Germinal center (tissue), 1 donor: ENCODE measurements at places on chromosomes 5 and 9.

DNA sequence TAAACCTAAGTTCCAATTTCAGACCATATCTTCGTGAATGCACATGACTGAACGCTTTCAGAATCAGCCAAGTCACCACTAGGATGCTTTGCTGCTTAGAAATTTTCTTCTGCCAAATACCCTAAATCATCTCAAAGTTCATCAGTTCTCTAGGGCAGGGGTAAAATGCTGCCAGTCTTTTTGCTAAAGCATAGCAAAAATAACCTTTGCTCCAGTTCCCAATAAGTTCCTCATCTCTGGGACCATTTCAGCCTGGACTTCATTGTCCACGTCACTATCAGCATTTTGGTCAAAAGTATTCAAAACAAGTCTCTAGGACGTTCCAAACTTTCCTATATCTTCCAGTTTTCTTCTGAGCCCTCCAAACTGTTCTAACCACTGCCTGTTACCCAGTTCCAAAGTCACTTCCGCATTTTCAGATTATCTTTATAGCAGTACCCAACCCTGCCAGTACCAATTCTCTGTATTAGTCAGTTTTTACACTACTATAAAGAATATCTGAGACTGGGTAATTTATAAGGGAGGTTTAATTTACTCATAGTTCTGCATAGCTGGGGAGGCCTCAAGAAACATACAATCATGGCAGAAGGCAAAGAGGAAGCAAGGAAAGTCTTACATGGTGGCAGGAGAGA is 74.8 kb downstream of the NR3C1 start:
- no peak for DNase-seq

GRCh38 chr9:23830929-23831730 is 5.1 kb upstream of the ELAVL2 start:
- DNase-seq: no peak

DNA sequence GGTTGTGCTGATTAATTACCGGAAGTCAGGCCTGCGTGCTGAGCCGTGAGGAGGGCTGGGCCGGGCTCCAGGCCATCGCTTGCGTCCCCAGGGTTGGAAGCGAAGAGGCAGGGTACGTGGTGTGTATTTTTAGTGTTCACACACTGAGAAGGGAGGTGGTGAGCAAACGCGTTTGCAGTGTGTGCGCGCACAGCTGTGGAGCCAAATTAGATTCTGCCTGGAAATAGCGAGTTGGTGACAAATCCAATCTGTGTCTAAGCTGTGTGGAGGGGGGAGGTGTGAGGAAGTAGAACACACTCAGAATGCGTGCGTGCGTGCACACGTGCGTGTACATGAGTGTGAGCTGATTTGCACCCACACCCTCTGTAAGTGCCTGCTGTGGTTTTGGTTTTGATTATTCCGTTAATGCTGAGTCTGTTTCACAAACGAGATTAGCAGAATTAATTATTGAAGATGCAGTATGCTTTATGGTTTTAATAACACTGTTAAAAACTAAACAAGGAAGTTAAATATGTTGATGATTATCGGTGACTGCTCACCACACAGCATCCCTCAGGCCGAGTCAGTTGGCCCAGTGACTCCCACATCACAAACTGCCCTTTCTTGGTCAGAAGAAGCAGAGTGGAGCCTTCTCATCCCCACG is 111.8 kb upstream of the FCN2 start:
- no peak for DNase-seq

DNA sequence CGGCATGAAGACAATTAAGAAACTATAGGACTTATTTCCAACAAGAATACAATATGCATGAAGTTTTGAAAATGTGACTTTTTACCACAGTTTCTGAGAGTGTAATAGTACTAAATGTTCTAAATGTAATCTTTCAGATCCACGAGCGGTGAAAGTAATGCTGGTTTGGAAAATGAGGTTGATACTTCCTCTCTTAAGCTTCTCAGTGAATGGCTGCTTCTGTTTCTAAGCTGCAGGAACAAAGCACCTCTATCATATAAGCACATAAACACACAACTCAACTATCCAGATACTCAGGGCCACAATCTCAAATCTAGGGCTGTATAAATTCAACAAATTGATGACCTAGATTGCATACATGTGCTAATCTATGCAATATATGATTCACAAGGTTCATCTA is 78.3 kb downstream of the LIFR start:
- no peak for DNase-seq

DNA sequence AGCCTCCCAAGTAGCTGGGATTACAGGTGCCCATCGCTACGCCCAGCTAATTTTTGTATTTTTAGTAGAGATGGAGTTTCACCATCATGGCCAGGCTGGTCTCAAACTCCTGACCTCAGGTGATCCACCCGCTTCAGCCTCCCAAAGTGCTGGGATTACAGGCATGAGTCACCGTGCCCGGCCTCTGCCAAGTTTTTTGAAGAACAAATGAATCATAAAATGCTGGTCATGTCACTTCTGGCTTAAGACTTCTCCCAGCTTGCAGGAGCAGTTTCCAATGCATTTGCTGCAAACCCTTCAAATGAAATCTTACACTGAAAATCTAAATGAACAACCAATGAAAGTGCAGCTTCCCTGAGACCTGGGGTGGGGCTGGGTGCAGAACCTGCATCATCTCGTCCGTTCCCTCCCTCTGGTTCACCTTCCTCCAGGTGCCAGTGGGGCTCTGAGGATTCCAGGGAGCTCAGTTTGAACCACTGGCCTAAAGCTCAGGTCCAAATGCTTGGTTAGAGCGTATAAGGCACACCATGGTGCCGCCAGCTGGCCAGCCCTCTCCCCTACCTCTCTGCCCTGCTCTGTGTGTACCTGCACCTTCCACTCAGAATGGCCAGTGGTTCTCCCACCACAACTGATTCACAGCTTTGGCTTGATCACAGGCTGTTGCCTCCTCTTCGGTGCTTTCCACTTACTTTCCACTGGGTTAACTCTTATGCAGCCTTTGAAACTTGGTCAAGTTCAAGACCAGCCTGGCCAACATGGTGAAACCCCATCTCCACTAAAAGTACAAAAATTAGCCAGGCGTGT is 39.8 kb upstream of the FUBP3 start:
- no peak for DNase-seq

- no peak for DNase-seq
Measured at GRCh38 chr5:67243349-67243748, 46.8 kb upstream of the CD180 start.

GRCh38 chr9:35044071-35044470 is 28.4 kb downstream of the VCP start:
- DNase-seq: no peak

DNA sequence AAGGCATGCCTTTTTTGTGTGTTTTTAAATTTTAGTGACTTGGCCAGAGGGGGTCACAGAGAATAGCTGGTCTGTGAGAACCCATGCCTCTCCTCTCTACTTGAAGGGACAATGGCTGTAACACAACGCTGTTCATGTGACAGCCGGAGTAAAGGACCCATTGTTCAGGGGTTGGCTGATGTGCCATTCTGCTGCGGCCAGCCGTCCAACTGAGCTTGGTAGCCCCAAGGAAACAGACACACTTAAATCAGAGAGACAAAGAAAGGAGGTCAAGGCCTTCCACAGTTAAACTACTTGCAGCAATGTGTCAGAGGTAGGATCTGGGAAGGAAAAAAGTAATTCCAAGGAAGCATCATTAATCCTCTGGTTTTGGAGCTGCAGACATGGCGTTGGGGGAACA is 8.1 kb downstream of the MEGF10 start:
- DNase-seq: no peak

GRCh38 chr5:55903121-55903701 is 52.1 kb downstream of the IL31RA start:
- DNase-seq: no peak

- DNase-seq: no peak
Measured at GRCh38 chr9:13942201-13942600, 371.7 kb downstream of the NFIB start.

- DNase-seq: no peak
Measured at GRCh38 chr5:73947906-73948640, 322.1 kb downstream of the ARHGEF28 start.

DNA sequence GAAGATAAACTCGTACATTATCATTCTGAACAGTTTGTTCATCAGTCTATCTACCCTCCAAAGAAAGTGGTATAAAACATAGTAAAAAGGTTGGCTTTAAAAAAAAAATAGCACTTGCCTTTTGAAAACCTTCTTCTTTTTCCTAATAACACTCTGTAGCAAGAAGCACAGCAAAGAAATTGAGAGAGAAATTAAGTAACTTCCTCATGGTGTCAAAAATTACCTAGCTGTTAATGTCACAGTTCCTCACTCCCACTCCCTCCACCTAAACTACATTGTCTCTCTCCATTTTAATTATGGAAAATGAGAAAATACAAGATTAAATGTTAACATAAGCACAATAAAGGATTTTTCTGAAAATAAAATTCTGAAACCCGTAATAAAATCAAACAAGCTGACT is 72.2 kb downstream of the CERT1 start:
- DNase-seq: no peak

- no peak for DNase-seq
Measured at GRCh38 chr5:57839025-57839424, 356.4 kb upstream of the ACTBL2 start.

DNA sequence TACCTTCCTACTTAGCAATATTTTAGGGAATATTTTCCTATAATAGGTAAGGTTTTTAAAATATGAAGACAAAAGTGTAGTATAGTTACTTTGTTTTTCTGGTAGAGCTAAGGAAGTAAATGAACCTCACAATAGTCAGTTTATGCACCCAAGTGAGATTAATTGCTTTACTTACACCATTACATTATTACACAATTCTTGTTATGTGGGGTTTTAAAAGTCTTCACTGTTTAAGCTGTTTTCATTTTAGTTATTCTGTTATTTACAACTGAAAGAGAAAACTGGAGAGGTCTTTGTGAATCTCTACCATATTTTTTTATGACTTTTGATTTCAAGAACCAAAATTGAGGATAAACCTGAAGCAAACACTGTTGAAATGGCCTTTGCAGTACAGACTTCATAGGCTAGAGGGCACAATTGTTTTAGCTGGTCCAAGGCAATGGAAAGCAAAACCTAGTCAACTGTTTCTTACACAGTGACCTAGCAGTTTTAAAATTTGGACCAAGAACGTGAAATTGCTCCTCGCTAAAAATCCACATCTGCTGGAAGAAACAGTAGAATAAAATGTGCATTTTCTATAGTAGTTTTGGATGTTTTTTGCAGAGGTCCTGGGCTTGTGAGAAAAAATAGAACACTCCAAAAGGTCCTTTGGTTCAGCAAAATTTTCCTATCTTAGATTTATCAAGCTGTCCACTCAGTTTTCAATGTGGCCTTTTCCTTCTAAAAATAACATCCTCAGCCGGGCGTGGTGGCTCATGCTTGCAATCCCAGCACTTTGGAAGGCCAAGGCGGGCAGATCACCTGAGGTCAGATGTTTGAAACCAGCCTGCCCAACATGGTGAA is 66.4 kb upstream of the FER start:
- peak; percentile 16 for DNase-seq

DNA sequence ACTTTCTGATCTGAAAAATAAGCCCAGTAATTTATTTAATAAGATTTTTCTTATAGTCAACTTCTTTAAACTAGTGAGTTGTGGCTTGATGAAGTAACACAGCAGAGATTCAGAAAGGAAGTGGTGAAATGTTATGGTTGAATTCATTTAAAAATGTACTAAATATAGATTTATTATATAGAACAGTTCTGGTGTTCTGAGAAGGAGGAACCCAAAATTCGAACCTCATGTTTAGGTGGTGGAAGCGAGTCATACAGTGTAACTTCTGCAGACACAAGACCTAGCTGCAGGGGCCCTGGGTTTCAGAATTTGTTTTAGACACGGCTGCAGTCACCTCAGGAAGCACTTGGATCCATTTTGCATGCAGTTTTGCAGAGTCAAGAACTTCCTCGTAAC is 188.2 kb downstream of the TRIO start:
- peak; percentile 40 for DNase-seq

GRCh38 chr9:20310024-20310423 is 312.3 kb downstream of the MLLT3 start:
- DNase-seq: no peak

- no peak for DNase-seq
Measured at GRCh38 chr5:252546-252945, 18.9 kb upstream of the PDCD6 start.

DNA sequence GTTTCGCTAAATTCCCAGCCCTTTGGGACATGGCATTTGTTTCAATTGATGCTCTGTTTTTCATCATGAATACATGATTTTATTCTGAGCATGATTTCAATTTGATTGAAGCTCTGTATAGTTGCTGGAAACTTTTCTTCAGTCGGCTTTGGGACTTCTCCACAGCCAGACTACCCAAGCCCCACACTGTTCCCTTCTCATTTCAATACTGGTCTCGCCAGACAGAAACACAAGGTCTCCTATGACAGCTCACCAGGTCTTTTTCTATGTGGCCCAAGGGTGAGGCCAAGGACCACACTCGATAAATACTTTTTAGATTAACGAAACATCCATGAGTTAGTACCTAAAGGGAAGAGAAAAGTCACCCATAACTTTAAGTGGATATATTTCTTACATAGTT is 132.2 kb downstream of the ARL15 start:
- DNase-seq: no peak

GRCh38 chr9:84375954-84376353 is 35.4 kb upstream of the SLC28A3 start:
- DNase-seq: no peak

- DNase-seq: no peak
Measured at GRCh38 chr5:60401526-60401925, 298.4 kb downstream of the DEPDC1B start.

DNA sequence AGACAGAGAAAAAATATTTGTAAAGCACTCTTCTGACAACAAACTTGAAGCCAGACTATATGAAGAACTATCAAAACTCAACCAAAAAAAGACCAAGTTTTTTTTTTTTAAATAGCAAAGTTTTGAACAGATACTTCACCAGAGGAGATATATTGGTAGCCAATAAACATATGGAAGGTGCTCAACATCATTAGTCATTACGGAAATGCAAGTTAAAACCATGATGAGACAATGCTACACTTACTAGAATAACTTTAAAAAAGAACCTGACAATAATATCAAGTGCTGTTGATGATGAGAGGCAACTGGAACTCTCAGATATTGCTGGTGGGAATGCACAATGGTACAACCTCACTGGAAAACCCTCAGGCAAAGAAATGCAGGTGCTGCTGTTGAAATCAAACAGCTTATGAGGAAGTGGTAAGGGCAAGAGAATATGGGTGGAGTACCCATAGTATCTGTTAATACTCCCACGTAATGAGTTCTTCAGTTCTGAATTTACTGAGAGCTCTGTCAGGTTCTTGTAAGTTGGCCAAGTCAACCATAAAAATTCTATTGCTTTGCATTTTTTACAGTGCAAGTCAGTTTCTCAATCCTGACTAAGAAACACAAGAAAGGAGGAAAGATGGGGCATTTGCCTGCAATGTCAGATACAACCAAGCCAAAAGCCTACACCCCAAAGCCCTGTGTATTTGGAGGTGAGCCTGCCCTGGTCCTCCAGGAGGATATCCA is 87.3 kb upstream of the GNAQ start:
- DNase-seq: no peak

- no peak for DNase-seq
Measured at GRCh38 chr9:121676926-121677325, 25.5 kb downstream of the DAB2IP start.

- DNase-seq: no peak
Measured at GRCh38 chr5:68409259-68409658, 193.7 kb downstream of the PIK3R1 start.

GRCh38 chr5:124701016-124701415 is 45.4 kb downstream of the ZNF608 start:
- no peak for DNase-seq

GRCh38 chr9:95292226-95292625 is 25.3 kb downstream of the FANCC start:
- DNase-seq: no peak
